Activated CD8-positive, alpha-beta memory T cell treated with anti-CD3 and anti-CD28 coated beads, Interleukin-2, amount 10 ng/mL, durations not matched to agents 7 days and 5 days (primary cell): ENCODE measurements at places on chromosomes 2 and 18.

DNA sequence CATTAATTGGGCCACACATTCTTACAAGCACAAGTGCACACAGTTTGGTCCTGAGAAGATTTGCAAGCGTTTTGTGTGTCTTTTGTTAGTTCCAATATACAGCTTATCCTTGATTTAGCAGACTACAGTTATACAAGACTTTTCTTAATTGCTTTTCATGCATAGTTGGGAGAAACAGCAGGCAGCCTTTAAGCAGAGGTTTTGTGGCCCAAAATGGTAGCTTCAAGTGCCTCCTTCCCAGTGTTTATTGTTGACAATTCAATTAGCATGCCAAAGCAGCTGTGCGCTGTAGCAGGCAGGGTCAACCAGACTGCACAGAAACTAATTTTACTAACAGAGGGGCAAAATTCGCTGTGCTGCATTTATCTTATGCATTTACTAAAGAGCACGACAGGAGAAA is 47.5 kb downstream of the FRZB start:
- DNase-seq = no peak

GRCh38 chr2:185610301-185610700 is 128.3 kb upstream of the FSIP2 start:
- no peak for DNase-seq

- DNase-seq = no peak
Measured at GRCh38 chr2:22261165-22261564, 1123.8 kb upstream of the KLHL29 start.

DNA sequence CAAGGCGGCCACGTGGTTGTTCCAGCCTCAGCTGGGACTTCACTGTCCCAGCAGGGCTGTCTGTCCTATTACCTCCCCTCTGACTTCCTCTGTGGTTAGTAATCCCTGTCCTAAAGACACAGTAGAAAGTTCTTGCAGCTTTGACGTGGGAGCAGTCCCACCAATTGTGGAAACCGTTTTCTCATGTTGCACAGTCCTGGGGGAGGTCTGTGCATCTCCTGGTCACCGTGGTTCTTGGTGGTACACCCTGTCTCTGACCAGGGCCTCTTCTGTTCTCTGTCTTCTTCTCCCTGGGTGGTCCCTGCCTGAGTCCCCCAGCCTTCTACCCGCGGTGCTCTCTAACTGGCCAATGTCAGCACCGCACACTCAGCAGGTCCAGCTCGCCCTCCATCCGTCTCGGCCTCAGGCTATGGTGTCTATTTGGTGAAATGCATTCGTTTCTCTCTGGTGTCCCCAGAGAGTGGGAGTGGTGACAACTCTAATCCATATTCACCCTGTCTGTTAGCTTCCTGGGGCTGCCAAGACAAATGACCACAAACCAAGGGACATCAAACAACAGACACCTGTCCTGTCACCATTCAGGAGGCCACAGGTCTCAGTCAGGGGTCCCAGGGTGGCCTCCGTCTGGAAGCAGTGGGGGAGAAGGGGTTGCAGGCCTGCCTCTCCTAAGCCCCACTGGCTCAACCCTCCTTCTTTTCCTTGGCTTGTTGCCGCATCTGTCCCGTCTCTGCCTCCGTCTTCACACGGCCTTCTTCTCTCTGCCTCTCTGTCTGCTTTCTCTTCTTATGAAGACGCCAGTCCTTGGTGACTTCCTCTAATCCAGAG is 99.8 kb downstream of the SH3BP4 start:
- DNase-seq = no peak

DNA sequence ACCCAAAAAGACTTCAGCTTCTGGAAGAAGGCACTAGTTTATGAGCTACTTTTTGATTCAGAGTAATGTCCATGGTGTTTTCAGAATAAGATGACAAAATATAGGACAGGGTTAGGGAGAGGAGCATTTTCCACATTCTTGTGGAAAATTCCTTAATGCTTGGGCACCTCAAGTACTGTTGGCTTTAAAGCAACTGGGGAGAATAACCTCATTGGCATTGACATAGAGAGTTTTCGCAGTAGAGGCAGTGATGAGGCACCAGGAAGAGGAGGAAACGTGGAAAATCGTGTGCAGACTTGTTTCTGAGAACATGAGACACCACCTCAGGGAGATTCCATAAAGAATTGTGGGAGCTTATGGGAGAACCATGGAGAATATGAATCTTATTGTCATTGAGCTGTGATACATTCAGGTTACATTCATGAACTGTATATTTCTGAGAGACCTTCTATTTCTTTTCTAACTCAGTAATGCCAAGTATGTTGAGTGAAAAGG is 929.0 kb upstream of the NRXN1 start:
- no peak for DNase-seq

DNA sequence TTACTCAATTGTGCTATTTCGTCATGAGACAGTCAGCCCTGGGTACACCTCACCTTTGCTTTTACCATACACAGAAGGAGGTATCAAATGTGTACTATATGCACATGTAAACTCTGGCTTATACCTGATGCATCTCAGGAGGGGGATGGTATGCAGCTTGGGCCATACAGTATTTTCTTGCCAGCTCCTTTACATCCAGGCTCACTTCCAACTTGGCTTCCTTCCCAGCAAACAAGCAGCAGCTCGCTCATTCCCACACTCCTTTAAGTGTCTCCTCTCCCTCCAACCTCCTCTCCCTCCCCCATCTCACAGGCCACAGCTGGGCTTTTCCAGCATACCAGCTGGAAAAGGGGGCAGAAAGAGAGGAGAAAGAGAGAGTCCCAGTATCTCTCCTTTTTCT is 9.6 kb downstream of the MARCHF4 start:
- DNase-seq = no peak

- DNase-seq = no peak
Measured at GRCh38 chr2:207224381-207224780, 58.6 kb upstream of the KLF7 start.

DNA sequence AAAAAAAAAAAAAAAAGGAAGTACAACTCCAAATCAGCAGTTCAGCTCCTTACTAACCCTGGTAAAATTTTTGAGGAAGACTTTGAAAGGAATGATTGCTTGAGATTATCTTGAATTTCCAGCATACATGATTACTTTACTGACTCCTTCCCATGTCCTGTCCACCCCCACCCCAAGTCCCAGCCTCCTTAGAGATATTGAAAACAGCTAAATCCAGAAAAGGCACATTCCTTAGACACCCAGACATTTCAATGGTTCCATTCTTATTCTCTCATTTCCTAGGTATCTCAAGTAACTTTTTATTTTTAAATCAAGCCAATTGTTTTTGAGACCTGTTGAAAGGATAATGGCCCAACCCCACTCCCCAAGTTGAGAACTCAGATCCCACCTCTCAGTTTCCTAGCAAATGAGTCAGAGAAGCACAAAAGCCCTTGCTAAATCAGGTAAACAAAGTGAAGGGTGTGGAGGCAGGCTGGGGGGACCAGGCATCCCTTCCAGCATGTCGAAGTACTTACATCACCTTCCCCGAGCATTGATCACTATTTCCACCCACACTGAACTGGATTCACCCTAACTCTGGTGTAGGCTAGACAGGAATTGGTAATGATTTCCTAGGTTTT is 95.4 kb upstream of the FZD7 start:
- DNase-seq = no peak

DNA sequence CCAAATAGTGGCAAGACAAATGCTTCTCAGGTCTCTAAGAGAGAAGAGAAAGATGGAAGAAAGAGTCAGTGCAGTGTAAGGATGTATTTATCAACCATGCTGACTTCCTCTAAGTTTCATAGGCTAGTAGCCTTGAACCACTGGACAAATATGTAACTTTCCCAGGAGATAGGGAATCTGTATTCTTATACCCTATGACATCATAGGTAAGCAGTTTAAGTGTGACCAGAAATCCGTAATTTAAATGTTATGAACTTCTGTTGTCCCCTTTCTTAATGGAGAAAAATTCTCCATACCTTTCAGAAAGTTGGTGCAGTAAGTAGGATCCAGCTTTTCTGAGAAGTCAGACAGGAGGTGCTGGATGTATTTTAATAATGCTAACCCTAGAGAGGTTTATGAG is 256.2 kb downstream of the LNPK start:
- no peak for DNase-seq

DNA sequence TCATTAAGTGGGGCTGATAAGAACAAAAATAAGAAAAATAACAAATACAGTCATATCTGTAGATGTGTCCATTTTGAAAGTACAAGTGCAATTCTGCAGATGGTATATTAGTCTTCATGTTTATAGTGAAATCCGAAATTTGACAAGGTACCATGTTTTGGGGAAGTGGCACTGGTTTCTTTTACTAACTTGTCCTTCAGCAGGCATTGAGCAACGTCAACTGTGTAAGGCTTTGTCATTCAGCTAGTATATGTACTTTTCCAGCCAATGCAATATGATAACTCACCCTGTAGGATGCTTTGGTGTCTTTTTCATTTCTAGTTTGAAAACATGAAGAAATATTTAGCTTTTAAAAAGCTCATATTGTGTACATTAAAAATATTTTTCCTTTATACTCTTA is 139.9 kb downstream of the MCFD2 start:
- DNase-seq = no peak
